ENCODE measurements at places on chromosomes 3 and 15.

- DNase-seq, result no peak
Observed at GRCh38 chr3:171743327-171744157, 66.7 kb downstream of the PLD1 start.

DNA sequence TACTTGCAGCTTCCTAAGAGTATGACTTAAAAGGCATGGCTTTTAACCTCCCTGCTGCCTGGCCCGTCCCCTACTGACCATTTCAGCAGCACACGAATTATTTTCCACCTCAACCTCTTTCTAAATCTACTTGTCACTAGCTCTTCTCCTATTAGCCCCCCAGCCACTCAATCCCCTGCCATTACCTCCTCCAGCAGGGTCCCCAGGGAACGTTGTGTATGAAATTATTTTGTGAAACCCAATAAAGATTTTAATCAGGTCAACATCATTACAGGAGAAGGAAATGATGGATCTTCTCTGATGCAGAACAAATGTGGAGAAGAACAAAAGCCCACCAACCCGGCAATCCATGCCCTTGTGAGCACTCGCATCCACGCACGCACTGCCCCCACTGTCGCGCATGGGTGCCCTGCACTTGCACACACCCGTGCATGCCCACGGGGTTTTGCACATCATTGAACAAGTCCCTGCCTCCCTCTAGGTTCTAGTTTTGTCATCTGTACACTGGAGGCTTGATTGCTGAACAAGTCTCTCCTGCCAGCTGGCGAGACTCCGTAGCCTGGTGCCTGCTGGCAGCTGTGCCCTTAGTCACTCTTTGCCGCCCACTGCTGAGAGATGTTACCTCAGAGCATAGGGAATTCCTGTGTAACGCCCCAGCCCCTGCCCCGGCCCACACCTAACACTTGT, 51.6 kb downstream of the LINGO1 start:
- DNase-seq, result no peak

DNA sequence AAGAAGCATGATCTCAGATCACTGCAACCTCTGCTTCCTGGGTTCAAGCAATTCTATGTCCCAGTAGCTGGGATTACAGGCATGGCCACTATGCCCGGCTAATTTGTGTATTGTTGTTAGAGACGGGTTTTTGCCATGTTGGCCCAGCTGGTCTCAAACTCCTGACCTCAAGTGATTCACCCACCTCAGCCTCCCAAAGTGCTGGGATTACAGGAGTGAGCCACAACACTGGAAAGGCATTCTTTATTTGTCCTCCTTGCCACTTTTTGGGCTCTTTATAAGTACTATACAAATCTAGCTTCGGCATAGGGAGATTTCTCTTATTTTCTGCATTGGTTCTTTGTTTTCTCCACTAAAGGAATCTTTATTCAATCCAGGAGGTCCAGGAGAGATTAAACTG, 18.6 kb downstream of the CMTM8 start:
- DNase-seq, result no peak

DNA sequence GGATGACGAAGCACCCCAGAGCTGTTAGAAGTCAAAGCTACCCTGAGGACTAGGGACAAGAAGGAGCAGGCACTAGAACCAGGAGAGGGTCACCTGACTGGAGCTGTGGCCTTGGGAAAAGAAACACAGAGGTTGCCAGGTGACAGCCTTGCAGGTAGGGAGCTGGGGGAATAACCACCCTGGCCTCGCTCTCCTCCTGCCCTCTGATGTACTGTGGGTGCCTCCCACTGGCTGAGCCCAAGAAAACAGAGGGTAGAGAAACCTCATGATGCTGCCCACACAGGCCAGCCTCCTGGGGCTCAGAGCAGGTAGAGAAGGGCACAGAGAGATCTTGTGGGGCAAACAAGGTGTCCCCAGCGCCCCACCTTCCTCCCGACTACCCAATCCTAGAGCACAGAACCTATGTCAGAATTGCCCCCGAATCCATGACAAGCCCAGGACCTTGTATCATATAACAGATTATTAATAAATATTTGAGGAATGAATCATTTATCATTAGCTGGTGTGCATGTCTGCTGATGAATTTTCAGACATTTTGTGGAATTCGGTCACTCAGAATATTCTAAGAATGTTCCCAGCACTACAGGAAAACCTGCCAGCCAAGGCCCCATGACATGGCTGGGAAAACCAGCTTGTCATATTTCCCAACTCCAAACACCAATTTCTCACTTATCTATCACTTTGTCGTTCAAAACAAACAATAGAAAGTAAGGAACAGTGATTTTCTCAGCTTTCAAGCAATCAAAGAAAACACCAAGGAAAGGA, 59.8 kb upstream of the MEX3B start:
- peak; percentile 96 for DNase-seq

DNA sequence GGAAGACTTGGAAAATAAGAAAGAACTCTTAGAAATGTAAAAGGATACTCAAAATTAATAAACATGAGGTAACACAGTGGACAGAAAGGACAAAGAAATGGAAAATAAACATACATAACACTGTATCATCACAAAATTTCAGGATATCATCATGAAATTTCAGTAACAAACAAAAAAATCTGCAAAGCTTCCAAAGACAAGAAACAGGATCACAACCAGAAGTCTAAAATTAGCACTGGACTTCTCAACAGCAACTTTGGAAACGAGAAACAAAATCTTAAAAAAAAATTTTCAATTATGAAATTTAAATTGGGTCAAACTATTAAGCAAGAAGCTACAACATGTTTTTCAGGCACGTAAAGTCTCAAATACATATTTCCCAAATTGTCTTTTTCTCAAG, 238.8 kb downstream of the STAG1 start:
- no peak for DNase-seq

DNA sequence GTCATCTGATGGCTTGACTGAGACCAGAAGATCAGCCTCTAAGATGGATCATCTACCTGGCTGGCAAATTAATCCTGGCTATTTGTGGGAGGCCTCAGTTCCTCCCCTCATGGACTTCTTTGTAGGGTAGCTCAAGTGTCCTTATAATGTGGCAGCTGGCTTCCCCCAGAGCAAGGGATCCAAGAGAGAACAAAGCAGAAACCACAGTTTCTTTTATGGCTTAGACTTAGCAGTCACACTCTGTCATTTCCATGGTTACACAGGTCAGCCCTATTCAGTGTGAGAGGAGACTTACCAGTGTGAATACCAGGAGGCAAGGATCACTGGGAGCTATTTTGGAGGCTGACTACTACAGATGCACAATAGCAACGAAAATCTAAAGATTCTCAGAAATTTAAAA, 15.3 kb upstream of the ARL14 start:
- no peak for DNase-seq

GRCh38 chr3:155957412-155957880, 87.0 kb downstream of the GMPS start:
- no peak for DNase-seq

DNA sequence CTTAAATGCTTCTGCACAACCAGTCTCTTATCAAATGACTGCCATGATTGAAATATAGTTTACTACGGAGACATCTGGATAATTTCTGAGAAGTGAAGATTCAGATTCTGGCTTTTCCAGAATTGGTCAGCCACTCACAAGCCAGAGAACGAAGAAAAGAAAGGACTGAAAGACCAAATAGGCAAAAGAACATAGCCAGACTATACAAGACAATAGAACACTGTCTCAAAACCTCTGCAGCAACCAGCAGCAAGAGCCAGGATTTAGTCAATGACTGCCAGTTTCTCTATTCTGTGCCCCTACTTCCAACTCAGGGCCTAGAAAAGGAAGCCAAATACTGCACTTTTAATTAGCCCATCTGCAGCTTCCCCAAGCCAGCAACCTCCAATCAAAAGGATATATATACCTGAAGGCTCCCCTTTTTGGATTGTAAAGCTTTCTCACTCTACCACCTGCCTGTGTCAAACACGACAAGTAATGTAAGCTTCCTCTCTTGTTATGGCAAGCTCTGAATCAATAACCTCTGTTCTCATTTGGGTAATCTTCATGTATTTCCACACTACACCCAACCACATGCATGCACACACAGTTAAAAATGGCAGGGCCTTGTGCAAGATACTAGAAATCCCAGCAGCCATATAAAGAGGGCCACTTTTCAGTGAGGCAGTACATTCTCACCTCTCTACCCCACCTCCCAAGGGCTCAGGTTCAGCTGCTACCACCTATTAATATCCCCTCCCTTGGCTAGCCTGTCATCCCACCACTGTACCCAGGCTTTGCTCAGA, 97.1 kb downstream of the ERC2 start:
- DNase-seq, result no peak

GRCh38 chr3:45437383-45437782, 49.0 kb downstream of the LARS2 start:
- no peak for DNase-seq

GRCh38 chr3:32175607-32176197, 62.8 kb upstream of the CMTM8 start:
- DNase-seq, result peak; percentile 65

GRCh38 chr3:125512135-125512920, 7.7 kb downstream of the SNX4 start:
- DNase-seq, result peak; percentile 81

- DNase-seq, result peak; percentile 55
Observed at GRCh38 chr15:82663186-82663600, 16.0 kb upstream of the CPEB1 start.

GRCh38 chr15:31080591-31081014, 20.9 kb downstream of the TRPM1 start:
- no peak for DNase-seq

- DNase-seq, result no peak
Observed at GRCh38 chr3:103968751-103969150, 1398.0 kb upstream of the ALCAM start.

DNA sequence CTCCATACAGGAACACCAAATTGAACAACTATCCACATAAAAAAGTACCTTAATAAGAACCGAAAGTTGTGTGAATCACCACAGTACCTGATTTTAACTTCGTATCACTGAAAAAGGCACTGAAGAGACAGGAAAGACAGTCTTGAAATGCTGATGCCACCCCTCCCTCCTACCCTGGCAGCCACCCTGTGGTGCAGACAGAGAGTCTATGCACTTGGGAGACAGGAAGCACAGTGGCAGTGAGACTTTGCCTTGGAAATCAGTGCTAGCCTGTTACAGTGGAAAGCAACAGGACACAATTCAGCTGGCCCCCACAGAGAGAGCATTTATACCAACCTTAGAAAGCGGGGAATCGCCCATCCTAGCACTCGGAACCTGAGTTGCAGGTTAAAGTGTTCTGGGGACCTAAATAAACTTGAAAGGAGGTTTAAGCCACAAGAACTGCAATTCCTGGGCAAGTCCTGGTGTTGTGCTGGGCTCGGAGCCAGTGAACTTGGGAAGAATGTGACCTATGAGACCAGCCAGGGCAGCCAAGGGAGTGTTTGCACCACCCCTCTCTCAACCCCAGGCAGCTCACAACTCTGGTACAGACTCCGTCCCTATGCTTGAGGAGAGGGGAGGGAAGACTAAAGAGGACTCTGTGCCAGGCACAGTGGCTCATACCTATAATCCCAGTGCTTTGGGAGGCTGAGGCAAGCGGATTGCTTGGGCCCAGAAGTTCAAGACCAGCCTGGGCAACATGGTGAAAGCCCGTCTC, 240.1 kb downstream of the ISL2 start:
- DNase-seq, result peak; percentile 50

GRCh38 chr3:110859336-110859735, 212.3 kb upstream of the NECTIN3 start:
- DNase-seq, result no peak

DNA sequence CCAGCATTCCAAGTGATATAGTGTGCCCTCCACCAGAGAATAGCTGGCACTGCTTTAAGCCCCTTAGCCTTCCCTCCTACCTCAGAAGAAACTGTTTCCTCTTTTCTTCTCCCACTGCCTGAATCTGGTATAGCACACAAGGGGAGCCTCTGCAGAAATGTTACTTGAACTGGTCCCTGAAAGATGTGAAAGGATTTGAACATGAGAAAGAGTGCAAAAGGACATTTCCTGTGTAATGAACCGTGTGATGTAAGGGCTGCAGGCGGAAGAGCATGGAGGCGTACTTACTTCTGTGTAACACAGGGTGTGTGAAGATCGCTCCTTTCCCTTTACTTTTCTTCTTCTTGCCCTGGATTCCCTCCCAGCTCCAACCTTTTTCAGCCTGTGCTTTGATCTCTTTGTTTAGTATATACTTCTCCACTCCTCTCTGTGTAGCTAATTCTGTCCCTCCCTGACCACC, 8.4 kb downstream of the TMOD3 start:
- no peak for DNase-seq

DNA sequence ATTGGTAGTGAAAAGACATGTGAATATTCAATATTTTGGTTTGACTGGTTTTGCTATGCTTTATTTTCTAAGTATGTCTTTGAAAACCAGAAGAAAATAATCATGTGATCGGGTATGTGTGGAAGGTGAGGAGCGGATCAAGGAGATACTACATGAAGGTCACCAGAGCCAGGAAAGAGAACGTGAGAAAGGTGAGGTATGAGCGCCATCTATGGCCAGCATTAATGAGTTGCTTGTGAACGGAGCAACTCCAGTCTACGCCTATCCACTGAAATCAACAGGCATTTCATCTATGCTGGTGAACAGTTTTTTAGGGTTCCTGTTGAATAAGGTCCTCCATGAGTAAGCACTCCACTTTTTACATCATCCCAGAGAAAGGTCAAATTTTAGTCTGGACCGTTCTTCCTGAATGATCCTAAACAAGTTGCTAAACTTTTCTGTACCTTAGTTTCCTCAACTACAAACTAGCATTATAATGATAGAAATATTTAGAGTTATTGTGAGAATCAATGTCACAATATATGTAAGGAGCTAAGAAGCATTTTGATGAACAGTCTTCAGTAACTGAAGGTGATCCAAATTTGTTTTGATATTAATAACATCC, 1435.2 kb upstream of the CADM2 start:
- DNase-seq, result peak; percentile 56

GRCh38 chr3:30181178-30181465, 425.3 kb upstream of the TGFBR2 start:
- no peak for DNase-seq

DNA sequence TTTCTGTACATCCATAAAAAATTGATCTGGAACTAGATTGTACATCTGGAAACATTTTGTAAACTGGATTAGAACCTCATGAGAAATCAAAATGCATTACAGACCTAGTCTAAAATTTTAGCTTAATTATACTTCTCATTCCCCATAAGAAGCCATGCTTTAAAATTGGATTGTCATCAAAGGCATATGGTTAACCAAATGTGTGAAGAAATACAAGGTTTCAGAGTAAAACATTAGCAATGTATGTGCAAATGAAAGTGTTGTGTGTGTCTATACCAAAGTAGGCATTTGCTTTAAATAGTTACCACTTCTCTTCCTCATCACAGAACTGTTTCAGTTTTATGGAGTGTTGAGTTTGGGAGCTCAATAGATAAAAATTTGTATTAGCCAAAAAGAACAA, 968.7 kb downstream of the EPHA3 start:
- no peak for DNase-seq

- no peak for DNase-seq
Observed at GRCh38 chr3:100419406-100419805, 18.1 kb downstream of the LNP1 start.

- no peak for DNase-seq
Observed at GRCh38 chr15:95365511-95366107, 964.9 kb upstream of the NR2F2 start.

GRCh38 chr3:15768421-15769255, 29.1 kb downstream of the ANKRD28 start:
- DNase-seq, result peak; percentile 99

Data from fibroblast of skin of back (primary cell).